ENCODE measurements at places on chromosomes 11 and 22.

DNA sequence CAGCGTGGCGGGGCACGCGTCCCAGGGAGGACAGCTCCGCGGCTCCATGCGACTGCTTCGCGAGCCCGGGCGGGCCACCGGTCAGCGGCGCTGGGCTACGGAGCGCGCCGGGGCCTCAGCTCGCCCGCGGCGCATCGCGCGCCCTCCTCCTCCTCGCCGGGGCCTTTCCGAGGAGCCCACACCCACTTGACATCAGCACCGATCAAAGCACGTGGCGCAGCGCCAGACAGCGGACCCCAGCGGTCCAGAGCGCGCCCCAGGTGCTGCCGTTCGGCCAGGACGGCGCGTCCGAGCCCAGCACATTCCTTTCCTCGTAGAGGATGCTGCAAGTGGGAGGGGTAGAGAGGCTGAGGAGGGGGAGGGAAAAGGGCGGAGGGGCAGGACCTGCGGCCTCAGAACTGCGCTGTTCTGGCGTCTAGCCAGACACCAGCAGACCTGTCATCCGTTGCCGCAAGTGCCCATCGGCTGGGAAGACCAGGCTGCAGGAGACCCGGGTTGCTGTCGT is 88.6 kb downstream of the PLEKHA7 start:
- no peak for DNase-seq

GRCh38 chr11:13983081-13983751 is 20.7 kb downstream of the SPON1 start:
- DNase-seq = no peak

DNA sequence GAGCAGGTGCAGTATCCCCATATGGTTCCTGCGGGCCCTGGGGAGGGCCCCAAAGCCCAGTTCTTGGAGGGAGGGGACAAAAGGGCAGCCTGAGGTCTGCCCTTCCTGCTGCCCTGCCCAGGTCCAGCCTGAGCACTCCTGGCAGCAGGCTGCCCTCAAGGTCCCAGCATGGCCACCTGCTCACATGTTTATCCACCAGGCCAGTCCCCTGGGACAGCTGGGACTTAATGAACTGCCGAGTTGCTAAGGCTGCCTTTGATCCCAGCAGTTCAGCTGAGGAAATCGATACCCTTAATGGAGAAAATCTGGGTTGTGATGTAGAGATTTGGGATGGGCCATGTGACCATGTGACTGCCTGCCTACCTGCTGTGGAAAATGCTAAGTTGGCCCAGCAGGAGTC is 146.2 kb downstream of the TRIM29 start:
- no peak for DNase-seq

- no peak for DNase-seq
Measured at GRCh38 chr11:3340025-3340424, 38.9 kb downstream of the ZNF195 start.

- no peak for DNase-seq
Measured at GRCh38 chr22:37338539-37339246, 56.4 kb downstream of the CYTH4 start.

- DNase-seq = no peak
Measured at GRCh38 chr11:47276923-47277322, 7.0 kb downstream of the MADD start.

DNA sequence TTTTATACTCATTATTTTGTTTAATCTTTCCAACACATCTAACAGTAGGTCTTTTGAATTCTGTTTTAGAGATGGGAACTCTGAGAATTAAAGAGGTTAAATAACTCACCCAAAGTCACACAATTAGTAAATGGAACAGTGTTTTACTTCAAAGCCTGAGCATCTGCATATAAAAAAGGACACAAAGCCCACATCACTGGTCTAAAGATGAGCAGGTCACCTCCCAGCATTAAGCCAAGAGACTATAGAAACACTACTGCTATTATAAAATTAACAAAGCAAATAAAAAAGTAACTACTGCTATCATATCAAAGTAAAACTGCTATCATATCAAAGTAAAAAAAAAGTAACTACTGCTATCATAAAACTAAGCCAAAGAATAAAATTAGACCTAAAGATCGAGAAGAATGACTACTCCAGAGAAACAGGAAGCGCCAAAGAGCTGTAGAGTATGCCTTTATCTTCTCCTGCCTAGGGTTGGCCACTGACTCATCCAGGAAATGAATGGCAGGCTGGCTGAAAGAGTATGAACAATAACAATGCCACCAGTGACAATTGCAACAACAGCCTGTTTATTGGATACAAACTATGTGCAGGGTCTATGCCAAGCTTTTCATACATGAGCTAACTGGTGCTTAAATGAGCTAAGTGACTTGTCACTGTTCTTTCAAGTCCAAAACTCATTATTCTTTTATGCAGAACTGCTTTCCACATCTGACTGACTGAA is 1153.0 kb upstream of the TENM4 start:
- no peak for DNase-seq

Measured in T-cell (primary cell).